Mucosa of gallbladder (tissue), 1 donor: ENCODE measurements at places on chromosomes 3 and 15. TPM values are rescaled to one million over a fixed set of nuclear protein-coding genes. Genes with fewer than 3 reads are reported as not detected.

Gene TBC1D21
- total RNA-seq, result not detected

Gene CFAP100
- total RNA-seq, result 0.40 TPM

Gene TMEM40
- not detected for total RNA-seq

Gene SMCO1
- total RNA-seq, result not detected

Gene ZSCAN2
- total RNA-seq, result 15.3 TPM

Gene OSTN
- total RNA-seq, result not detected

Gene TERC
- total RNA-seq, result 3.5 TPM

Gene HDC
- 11.7 TPM for total RNA-seq

Gene PRR20G
- total RNA-seq, result not detected

Gene ST3GAL6
- 5.9 TPM for total RNA-seq

Gene C3orf38
- 17.6 TPM for total RNA-seq

Gene CPN2
- 0.12 TPM for total RNA-seq

Gene PBRM1
- 54.3 TPM for total RNA-seq

Gene RFTN1
- 11.4 TPM for total RNA-seq

Gene CX3CR1
- total RNA-seq, result 22.6 TPM

Gene CSPG5
- total RNA-seq, result 0.58 TPM

Gene GOLGA6A
- total RNA-seq, result not detected

- DNase-seq, result no peak
Observed at GRCh38 chr15:37582852-37583251, 351.6 kb upstream of the TMCO5A start.

GRCh38 chr3:47899495-47900108 lies 96.7 kb downstream of the DHX30 start:
- DNase-seq, result no peak

DNA sequence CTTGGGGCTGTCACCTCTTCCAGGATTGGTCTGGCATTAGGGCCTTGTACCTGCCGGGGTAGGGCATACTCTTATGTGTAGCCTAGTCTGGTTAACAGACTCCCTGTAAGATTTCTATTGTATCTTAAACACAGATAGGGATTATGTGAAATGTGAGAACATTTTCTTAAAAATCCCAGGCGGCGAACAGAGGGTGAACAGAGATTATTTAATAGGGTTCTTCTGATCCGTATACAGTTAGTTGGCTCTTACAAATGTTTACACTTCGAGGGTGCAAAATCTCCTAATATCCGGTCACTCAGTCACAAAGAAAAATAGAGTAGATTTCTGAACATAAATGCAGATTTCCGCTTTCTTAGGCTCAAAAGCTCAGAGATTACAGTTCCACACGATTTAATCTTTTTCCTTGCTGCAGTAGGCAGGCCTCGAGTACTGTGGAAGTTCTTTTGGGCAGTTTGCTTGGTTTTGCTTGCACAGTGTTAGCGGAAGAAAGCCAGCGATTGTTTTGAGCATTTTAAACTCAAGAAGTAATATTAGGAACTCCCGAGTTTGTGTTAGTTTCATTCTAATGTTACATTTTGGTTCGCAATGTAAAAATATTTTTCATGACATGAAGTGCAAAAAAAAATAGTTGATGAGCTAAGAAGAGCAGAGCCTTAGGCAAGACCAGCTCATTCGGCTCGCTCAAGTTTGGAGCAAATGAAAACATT lies 993 bp downstream of the PLCL2 start:
- no peak for DNase-seq

DNA sequence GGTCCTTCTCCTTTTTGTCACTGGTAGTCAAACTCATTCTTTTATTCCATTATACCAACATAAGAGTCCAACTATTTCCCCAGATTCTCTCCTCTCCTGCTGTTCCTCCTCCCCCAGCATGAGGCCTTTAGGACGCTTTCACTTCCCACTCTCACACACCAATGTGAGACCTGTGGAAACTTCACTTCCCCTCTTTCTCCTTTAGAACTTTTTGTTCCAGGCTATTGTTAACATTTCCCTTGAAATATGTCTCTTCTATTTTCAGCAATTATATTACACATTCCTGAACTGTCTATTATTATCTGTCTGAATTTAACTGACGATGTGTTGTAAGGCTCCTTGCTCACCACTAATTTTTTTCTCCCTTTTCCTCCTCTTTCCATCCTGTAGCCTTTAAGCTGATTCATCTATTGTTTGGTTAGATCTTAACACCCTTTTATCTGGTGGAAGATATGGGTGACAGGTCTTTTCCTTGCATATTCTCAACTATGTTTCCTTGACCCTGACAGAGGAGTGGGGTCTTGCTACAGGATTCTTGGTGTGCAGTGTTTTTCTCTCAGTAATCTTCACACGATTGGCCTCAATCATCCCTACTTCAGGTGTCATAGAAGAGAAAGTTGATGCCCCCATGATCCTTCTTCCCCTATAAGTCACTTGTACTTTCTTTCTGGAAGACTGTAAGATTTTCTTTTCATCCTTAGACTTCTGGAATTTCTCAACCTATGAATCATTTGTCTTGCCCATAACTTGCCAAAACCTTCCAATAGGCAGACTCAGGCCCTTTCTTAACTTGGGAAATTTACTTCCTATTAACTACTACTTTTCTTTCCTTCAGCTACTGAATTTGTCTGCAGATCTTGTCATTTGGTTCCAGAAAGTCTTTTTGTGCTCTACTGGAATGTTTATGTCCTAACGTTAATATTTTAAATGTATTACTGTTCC lies 5.9 kb downstream of the CYP19A1 start:
- no peak for DNase-seq

GRCh38 chr3:125634336-125634950 lies 39.1 kb upstream of the OSBPL11 start:
- no peak for DNase-seq

- DNase-seq, result no peak
Observed at GRCh38 chr3:46467562-46467961, 2.9 kb upstream of the LTF start.

- DNase-seq, result no peak
Observed at GRCh38 chr15:99537344-99537743, 28.4 kb upstream of the MEF2A start.

DNA sequence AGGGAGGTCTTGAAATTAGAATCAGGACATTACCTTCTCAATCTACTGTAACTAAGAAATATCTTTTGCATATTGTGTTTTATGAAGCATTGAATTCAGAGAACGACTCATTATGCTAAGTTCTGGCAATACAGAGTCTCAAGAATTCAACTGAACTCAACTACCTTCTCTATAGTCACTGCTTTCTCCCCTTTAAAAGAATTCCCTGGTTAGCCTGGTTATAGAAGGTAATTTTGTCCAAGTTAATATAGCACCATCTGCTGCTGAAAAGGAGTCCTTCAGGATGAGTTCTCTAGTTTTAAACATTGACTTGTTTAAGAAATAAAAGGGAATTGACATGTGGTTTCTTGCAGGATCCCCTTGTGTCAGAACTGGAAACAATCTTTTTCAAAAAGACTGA lies 60.2 kb downstream of the IL16 start:
- no peak for DNase-seq

- no peak for DNase-seq
Observed at GRCh38 chr3:25960776-25961175, 170.9 kb downstream of the OXSM start.

GRCh38 chr15:57284535-57284934 lies 91.8 kb upstream of the CGNL1 start:
- DNase-seq, result no peak

- DNase-seq, result peak; percentile 74
Observed at GRCh38 chr3:123157598-123158287, 44.0 kb upstream of the SEC22A start.

- no peak for DNase-seq
Observed at GRCh38 chr3:71402911-71403310, 180.6 kb downstream of the FOXP1 start.

DNA sequence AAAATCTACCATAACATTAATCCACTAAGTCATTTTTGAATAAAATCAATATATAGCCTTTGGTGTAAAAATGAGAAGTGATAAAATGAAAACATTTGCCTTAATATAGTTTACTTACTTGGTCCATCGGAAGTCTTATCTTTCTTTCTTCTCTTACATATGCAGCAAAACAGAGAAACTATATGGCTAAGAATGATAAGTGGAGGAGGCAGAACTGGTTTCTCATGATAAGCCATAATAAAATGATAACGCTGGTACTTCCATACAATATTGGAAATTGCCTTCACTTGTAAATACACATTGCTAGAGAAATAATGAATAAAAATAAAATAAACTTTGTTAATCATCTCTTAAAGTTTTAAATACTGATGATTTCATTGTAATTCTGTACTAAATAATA lies 47.8 kb upstream of the USP50 start:
- DNase-seq, result no peak

DNA sequence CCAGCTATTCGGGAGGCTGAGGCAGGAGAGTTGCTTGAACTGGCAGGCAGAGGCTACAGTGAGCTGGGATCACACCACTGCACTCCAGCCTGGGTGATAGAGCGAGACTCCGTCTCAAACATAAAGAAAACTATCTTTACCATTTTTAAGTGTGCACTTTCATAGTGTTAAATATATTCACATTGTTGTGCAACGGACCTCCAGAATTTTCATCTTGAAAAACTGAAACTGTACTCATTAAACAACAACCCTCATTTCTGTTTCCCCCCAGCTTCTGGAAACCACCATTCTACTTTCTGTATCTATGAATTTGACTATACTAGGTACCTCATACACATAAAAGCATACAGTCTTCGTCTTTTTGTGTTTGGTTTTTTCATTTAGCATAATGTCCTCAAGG lies 375.1 kb downstream of the SHQ1 start:
- no peak for DNase-seq

DNA sequence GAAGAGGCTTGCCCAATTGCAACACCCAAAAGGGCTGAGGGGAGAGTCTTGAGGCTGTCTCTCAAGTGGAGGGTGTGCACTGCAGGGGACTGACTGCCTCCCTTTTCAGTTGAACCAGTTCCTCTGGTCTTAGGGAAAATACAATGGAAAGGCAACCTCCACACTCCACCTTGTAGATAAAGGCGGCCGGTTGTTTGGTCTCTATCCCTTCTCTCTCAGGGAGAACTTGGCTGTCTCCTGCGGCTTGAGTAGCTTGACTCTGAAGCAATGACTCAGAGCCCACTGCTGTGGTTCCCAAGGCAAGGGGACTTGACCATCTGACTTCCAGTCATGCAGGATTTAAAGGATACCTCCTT lies 143.2 kb upstream of the UMPS start:
- DNase-seq, result peak; percentile 64

GRCh38 chr3:16945330-16945729 lies 60.6 kb downstream of the PLCL2 start:
- no peak for DNase-seq

DNA sequence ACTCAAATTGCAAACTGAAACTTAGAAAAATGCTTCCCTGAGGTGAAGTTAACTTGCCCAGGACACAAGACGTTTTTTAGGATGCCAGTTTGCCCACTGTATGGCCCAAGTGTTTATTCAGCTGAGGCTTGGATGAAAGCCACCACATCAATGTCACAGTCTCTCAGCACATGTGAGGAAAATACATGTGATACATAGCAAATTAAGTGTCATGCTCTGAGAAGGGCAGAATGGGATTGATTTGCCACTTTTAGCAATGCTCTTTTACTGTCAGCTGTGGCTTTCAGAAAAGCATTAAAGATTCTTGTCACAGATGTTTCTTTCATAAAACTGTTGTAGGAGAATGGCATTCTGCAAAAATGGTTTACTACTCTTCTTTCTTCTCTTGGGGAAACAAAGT lies 165.5 kb downstream of the ZIC1 start:
- DNase-seq, result no peak

- DNase-seq, result no peak
Observed at GRCh38 chr3:16127249-16127648, 47.2 kb upstream of the GALNT15 start.

- DNase-seq, result no peak
Observed at GRCh38 chr3:186001842-186002241, 64.0 kb upstream of the TRA2B start.

DNA sequence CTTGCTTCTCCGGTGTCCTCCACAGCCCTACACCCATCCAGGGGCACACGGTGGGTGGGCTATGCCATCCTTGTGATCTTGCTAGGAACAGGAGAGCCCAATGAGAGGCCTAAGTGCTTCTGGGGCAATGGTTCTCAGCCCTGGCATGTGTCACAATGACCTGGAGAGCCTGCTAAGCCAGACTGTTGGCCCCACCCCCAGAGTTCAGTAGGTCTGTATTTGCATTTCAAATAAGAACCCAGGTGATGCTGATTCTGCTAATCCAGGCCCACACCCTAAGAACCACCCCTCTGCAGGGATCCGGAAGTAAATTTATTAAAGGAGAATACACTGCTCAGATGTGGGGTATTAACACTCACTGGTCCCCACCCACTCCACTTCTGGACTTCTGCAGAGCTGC lies 57.9 kb downstream of the RORA start:
- no peak for DNase-seq
